ELR (cell line): ENCODE measurements at places on chromosomes 6 and 20.

DNA sequence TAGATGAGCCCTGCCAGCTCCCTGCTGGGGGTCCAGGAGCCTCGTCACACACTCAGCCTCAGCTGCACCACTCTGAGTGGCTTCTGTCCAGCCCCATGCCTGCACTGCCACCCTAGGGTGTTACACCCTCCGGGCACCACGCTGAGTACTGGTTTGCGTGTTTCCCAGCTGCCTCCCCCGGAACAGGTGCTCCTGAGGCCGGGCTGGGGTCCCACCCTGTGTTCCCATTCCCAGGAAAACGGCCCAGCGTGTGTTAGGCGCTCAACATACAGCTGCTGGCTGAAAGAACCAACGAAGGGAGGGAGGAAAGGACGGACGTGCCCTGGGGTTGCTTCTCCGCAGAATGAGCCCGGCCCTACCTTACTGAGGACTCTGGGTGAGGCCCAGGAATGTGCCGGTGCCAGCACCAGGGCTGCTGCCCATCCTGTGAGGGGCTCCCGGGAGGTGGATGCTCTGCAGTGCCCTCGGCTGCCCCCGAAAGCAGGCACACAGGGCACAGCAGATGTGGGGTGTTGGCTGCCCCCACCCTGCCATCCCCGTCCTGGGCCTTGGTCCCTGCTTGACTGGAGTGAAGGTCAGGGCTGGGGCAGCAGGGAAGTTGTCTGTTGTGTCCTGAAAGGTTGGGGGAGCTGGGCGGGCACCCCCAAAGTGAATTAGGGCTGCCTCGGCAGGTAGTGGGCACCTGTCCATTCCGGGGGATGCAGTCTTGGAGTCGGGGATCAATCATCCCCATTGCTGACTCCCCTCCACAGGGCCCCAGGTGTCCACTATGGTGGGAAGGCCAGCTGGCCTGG is 16.3 kb downstream of the LAMA5 start:
- no peak for DNase-seq

- DNase-seq = peak; percentile 69
These were observed 59.7 kb upstream of the NT5E start for GRCh38 chr6:85390105-85390728.

DNA sequence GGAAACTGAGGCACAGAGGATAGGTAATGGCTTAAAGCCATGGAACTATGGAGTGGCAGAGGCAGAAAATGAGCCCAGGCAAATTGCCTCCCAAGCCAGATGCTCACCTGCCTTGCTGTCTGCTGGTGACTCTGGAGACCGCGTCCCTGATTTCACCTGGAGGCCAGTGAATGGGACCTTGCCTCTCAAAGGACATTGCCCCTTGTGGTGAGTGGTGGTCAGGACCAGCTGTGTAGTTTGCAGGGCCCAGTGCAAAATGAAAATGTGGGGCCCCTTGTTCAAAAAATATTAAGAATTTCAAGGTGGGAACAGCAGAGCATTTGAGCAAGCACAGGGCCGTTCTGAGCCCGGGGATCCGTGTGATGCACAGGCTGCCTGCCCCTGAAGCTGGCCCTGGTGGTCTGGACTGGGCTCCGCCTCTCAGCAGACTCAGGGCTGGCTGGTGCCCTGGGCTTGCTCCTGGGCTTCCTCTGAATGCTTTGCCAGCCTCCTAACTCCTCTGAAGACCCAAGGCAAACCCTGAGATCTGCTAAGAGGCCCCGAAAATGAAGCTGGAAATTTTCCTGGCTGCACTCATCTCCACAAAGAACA is 19.8 kb upstream of the KCNG1 start:
- peak; percentile 44 for DNase-seq

GRCh38 chr6:70131528-70131927 is 171.4 kb downstream of the COL9A1 start:
- DNase-seq = no peak

DNA sequence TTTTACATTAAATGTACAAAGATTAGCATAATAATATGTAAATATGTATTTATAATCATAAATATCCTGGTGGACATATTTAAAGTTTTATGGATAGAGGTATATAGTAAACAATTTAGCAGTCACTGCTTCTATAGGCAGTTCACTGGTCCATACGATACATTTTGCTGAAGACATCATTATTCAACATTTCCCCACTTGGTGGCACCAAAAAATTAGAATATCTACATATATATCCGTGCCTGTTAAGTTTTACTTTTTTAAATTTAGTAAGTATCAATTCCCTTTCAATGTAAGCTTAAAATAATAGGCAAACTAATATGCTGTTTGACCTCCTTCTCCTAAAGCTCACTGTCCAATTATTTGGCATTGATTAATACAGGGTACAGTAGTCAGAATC is 64.2 kb downstream of the LMBRD1 start:
- DNase-seq = peak; percentile 20
